ENCODE measurements at places on chromosomes 4 and X.

- no peak for DNase-seq
Measured at GRCh38 chrX:50865311-50865710, 45.2 kb upstream of the BMP15 start.

- no peak for DNase-seq
Measured at GRCh38 chr4:151439320-151439719, 30.3 kb downstream of the FHIP1A start.

- no peak for DNase-seq
Measured at GRCh38 chrX:44889824-44890223, 16.8 kb downstream of the KDM6A start.

GRCh38 chr4:48781968-48782367 lies 1.9 kb upstream of the FRYL start:
- no peak for DNase-seq

- no peak for DNase-seq
Measured at GRCh38 chr4:92477298-92477697, 173.5 kb downstream of the GRID2 start.

DNA sequence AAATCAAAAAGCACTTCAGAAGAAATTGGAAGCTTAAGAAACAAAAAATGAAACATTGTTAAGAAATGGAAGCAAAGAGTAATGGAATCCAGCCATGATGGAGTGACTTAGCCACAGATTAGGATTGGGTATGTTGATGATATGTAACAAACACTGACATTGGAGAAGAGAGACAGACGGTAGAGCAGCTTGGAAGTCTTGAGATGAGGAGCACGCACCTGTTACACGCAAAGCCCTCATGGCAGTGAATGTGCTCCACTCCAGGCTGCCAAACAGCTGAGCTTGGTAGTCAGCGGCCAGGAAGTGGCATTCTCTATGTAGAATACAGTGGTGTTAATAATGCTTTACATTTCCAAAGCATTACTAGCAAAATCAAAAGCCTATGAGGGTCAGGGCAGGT lies 56.9 kb upstream of the GPRIN3 start:
- no peak for DNase-seq

GRCh38 chr4:146763560-146763959 lies 124.9 kb downstream of the POU4F2 start:
- no peak for DNase-seq

GRCh38 chr4:31592293-31592692 lies 872.1 kb downstream of the PCDH7 start:
- DNase-seq: no peak

GRCh38 chr4:41568363-41568762 lies 30.4 kb downstream of the LIMCH1 start:
- DNase-seq: no peak

- DNase-seq: no peak
Measured at GRCh38 chr4:102338405-102338804, 6.9 kb downstream of the SLC39A8 start.

DNA sequence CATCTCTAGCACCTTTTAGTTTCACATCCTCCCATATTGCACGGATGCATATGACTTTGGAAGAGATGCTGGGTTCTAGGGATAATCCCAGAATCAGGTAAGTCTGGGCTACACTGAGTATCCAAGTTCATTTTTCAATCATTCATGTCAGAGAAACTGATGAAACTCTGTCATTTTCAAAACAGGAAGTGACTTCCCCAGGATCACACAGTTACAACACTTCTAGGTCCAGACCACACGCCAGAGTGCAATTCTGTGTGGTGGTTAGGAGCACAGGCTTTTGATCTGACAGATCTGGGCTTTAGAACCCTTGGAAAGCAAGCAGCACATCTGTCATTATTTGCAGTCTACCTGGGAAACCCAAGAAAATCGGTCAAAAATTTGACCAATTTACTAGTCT lies 52.1 kb upstream of the CDKN2AIP start:
- DNase-seq: no peak

DNA sequence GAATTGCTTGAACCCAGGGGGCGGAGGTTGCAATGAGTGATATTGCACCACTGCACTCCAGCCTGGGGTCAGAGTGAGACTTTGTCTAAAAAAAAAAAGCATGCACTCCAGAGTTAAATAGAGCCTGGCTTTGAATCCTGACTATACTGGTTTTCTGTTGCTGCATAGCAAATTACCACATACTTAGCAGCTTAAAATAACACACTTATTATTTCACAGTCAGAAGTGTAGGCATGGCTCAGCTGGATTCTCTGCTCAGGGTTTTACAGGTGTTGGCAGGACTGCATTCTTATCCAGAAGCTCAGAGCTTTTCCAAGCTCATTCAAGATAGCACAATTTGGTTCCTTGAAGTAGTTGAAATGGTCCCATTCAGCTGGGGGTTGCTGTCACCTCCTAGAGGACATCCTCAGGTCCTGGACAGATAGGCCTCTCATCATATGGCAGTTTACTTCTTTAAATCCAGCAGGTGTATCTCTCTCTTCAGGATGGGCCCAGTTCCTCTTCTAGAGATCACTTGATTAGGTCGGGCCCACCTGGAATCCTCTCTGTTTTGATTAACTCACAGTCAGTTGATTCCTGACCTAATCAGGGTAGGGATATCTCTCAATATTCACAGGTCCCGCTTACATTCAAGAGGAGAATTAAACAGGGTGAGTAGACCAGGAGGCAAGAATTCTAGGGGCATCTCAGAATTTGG lies 26.8 kb downstream of the DOCK11 start:
- no peak for DNase-seq

DNA sequence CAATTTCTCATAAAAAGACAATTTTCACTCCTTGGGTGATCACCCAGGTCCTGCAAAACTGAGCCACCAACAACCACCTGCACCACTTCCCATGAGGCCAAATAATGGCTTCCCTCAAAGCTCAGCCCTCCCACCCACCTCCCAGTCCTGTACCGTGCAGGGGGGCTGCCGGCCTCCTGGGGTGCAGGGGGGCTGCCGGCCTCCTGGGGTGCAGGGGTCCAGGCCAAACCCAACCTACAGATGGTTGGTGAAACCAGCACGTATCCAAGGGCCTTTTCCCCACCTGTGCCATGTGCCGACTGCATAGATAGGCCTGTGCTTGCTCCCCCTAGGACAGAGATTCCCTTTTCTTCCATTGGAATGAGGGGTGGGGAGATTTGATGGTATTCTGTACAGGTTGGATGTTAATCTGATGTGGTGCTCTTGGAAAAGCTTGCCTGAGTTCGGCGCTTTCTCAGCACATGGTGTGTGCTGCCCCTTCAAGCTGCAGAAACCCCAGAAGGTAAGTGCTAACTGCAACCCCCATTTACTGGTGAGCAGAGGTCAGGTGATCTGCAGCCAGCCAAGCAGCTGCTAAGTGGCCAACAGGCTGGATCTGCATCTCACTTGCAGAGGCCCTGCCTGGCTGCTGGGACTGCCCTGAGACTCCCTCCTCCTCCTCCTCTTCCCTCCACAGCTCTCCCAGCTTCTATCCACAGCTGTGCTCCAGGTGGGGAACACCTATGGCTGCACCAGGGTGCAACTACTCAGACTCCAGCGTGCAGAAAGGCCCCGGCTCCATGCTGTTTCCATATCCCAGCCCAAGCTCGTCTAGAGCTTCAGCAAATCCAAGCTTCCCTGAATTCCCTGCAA lies 38.8 kb downstream of the FRG1 start:
- DNase-seq: no peak

- DNase-seq: no peak
Measured at GRCh38 chr4:98565681-98566301, 92.6 kb downstream of the TSPAN5 start.

DNA sequence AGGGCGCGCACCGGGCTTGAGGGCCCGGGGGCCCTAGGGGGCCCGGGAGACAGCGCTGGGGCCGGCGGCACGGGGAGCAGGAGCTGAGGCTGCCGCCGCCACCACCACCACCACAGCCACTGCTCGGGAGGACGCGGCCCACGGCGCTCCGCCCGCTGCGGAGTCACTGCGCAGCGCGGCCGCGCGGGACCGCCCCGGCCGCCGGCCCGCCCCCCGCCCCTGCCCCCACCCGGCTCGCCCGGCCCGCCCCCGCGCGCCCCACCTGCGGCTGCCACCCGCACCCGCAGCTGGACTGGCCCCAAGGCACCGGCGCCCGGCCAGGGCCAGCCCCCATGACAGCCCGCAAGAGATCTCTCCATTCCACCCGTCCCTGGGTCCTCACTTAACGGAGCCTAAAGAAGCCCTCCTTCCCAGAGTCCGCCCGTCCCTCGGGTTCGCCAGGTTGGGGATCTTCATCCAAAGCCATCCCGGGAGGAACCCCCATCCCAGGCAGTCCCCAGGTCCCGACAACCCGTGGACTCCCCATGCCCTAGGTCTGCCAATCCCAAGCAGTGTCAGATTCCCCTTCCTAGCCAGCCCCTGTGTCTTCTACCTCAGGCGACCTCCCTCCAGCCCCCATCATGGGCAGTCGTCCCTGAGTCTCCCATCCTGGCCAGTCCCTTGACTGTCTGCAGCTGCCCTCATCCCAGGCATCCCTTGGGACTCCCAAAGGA lies 40.0 kb upstream of the IQSEC2 start:
- DNase-seq: no peak

- no peak for DNase-seq
Measured at GRCh38 chrX:13691841-13692371, 3.0 kb downstream of the RAB9A start.

GRCh38 chrX:119389871-119390501 lies 9.2 kb upstream of the SLC25A43 start:
- no peak for DNase-seq

DNA sequence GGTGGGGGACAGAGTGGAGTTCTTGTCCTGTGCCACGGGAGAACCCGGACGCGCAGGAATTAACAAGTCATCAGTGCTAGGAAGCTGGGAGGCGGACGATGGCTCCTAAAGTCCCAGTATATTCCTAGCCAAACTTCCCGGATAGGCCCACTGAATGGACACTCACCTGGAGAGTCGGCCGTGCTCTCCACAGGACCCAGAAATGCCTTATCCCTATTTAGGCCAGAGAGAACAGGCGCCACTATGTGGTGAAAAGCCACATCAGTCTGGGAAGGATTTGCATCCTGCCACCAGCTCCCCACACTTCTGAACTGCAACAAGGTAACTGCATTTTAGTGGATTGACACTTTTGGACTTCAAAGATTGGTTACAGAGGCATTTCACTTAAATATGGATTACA lies 1.1 kb downstream of the CFAP299 start:
- no peak for DNase-seq

DNA sequence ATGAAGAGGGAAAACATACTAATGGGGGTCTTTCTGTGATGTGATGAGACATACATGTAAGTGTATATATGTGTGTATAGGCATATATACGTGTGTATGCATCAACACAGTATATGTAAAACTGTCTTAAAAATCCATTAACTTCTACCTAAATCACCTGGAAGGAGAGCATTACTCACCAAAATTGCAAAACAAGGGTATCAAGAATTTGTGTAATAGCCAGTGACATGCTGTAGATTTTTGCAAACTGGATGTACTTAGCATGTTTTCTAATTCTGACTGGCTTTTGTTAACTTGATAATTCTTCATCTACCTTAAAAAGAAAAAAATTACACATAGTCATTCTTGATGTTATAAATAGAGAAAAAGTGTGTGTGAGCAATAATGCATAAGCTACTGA lies 104.7 kb downstream of the PRRG1 start:
- no peak for DNase-seq

DNA sequence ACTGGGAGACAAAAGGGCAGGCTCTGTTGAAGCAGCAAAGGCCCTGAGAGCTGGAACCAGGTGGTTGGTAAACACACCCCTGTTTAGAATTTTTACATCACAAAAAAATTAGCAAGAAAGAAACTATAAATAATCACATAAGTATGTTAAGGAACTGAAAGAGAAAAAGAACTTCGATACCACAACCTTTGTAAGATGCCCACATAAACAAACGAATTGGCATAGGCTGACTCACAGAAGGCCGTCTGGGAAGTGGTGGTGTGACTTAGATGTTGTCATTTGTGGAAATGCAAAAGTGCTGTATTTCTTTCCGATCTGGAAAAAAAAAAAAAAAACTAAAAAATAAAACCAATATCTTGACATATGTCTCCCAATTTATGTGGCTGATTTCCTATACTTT lies 235.1 kb downstream of the USP46 start:
- no peak for DNase-seq

DNA sequence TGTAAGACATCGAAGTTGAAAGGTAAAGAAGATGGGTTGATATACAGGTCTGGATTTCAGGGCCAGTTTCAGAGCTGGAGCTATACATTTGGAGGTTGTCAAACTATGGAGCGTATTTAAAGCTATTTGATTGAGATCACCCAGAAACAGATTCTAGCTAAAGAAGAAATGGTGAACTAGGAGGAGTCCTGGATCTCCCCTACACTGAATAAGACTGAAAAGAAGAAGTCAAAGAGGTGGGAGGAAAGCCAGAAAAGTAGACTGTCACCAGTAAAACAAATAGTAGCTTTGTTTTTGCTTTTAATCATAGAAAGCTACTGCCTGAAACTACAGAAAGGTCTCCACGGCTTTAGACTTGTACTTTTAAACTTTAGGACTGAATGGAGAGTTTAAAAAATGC lies 5.0 kb upstream of the NDP start:
- DNase-seq: no peak

DNA sequence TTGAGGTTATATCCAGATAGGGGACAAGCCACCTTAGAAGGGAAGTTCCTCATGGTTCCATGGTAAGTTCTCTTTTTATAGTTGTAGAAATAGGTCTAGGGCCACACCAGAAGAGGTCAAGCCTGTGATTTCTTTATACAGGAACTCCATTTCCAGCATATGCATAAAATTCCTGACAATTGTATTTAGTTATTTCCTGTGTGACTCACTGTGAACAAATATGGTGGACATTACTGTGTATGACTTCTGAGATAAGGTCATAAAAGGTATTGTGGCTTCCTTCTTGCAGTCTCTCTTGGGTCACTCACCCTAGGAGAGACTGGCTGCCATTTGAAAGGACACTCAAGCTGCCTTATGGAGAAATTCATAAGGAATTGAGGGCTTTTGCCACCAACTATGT lies 2.2 kb upstream of the C4orf36 start:
- DNase-seq: no peak

GRCh38 chr4:184148738-184149637 lies 68.7 kb downstream of the ENPP6 start:
- no peak for DNase-seq

GRCh38 chr4:53527326-53527725 lies 64.0 kb downstream of the LNX1 start:
- DNase-seq: no peak

DNA sequence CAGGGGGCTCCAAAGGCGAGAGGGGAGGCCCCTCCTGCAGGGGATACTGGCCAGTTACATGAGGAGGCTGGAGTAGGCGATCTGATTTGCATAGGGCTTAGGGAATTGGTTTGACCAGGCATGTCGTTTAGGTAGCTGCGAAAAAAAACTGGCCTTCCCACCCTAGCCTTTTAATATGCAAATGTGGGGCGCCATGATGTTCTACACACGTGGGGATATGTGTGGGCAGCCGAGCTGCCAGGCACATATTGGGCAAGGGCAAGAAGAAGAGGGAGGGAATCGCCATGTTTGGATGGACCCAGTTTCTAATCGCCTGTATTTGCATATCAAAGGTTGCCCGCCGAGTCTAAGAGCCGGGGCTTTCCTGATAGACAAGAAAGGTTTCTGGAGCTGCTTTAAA lies 121.3 kb downstream of the PRKX start:
- DNase-seq: no peak

Measured in stimulated activated CD8-positive, alpha-beta memory T cell treated with anti-CD3 and anti-CD28 coated beads, Interleukin-7, amount 100 ng/mL, for 24 hours (primary cell).